ENCODE measurements at places on chromosomes 16 and 17.
A peak's percentile ranks its signal among the peaks of the same experiment; 100 is the strongest.

- DNase-seq = no peak
Measured at GRCh38 chr16:47519996-47520679, 59.0 kb downstream of the PHKB start.

- no peak for DNase-seq
Measured at GRCh38 chr16:13438064-13438463, 481.9 kb upstream of the ERCC4 start.

GRCh38 chr16:27253526-27253930 is 15.0 kb downstream of the NSMCE1 start:
- DNase-seq = no peak

- DNase-seq = no peak
Measured at GRCh38 chr16:11171448-11171709, 84.6 kb downstream of the SOCS1 start.

GRCh38 chr16:88936556-88937205 is 40.3 kb downstream of the CBFA2T3 start:
- DNase-seq = peak; percentile 19

- DNase-seq = no peak
Measured at GRCh38 chr16:832652-833336, 32.3 kb upstream of the GNG13 start.

GRCh38 chr17:73952480-73953205 is 250.8 kb upstream of the RPL38 start:
- peak; percentile 35 for DNase-seq

DNA sequence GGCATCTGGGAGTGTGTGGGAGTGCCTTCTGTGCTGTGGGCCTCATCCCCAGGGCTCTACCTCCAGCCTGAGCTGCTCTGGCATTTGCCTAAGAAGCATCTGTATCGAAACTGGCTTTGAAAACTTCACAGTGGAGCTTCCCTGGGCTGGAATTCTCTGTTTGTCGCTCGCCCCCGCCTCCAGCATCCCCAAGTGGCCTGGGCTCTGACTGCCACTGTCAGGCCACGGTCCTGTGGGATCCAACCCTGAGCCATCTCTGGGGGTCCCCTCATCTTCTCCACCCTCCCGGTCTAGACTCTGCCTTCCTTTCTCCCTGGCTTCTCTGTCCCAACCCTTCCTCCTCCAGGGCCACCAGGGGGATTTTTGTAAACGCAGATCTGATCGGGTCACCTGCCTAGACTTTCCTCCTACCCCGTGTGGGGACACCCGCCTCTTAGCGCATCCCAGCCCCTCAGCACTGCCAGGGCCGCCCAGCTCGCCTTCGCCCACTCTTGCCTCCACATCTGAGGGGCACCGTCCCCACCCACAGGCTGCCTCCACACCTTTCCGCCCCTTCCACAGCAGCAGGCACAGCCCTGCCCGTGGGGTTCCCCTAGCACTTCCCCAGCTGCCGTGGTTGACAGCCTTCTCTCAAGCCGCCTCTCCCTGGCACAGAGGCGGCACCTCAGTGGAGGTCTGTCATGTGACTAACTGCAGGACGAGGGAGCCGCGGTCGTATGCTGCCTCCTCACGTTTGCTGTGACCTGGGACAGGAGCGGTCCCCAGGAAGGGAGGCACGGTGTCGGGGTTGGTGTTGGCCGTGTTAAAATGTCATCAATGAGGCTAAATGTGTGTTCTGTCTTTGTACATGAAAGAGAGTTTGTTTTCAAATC is 12.0 kb downstream of the TBC1D24 start:
- DNase-seq = peak; percentile 34

DNA sequence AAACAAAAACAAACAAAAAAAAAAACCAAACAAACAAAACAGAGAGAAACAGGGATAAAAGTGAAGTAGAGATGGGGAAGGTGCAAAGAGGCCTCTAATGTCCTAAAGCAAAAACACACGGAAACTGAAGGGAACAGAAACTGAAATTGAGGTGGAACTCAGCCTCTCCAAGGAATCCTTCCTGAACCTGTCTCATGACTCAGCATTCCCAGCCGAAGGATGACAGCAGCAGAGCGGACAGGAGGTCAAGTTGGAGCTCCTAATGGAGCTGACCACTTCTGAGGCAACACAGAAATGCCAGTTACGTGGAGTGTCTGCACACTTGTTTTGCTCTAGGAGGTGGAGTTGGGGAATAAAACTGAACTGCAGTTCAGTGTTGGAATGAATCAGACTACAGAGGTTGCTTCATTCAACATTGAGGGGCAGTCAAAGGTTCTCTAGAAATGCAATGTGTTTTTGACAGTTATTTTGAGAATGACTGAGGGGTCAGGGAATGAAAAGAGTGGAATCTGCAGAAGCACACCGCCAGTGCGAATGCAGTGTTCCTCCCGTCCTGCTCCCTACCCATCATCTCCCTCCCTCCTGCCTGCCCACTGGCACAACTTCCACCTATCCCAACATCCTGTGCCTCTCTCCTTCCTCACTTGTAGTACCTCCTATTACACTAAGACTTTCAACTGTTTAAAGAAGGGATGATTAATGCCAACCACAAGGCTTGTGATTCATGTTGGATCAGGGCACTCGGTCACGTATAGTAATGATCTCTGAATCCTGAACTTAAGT is 6.3 kb downstream of the UBE2O start:
- DNase-seq = no peak

- no peak for DNase-seq
Measured at GRCh38 chr17:62668091-62668804, 40.8 kb downstream of the MRC2 start.

DNA sequence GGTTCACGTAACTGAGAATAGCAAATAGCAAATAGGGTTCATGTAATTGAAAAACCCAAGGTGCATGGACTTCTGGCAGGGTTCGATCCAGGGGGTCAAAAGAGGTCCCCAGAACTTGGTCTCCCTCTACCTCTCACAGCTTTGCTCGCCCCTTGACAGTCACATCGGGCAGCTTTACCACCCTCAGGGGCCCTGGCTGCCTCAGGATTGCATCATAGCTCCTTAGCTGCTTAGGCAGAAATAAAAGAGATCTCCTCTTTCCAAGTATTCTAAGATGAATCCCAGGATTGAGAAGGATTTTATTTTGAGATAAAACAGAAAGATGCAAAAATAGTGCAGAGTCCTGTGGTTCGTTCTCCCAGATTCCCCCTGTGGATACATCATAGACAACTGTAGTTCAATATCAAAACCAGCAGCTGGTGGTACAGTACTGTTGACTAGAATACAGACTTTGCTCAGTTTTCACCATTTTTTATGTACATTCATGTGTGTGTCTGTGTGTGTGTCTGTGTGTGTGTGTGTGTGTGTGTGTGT is 12.8 kb downstream of the ADGRG3 start:
- DNase-seq = no peak
